ENCODE measurements at places on chromosomes 5 and 9. TPM values are rescaled to one million over a fixed set of nuclear protein-coding genes. Genes with fewer than 3 reads are reported as not detected.

Gene SLC6A19
- not detected for polyA plus RNA-seq

Gene GRM6
- not detected for polyA plus RNA-seq

Gene C5
- polyA plus RNA-seq, result 1.1 TPM

Gene ANKRD34B
- polyA plus RNA-seq, result not detected

Gene PHYHD1
- polyA plus RNA-seq, result 0.40 TPM

Gene PCDHA10
- polyA plus RNA-seq, result not detected

Gene QRFP
- polyA plus RNA-seq, result not detected

Gene LPAR1
- polyA plus RNA-seq, result not detected

Gene FOXD1
- not detected for polyA plus RNA-seq

Gene ITGA2
- 0.06 TPM for polyA plus RNA-seq

Gene CCDC69
- polyA plus RNA-seq, result 88.2 TPM

Gene LCN10
- 3.9 TPM for polyA plus RNA-seq

Gene SLC25A48
- polyA plus RNA-seq, result not detected

Gene LCN15
- polyA plus RNA-seq, result not detected

Gene ALDH1A1
- polyA plus RNA-seq, result not detected

Gene SYK
- polyA plus RNA-seq, result 0.72 TPM

Gene COL27A1
- not detected for polyA plus RNA-seq

Gene PRKAA1
- polyA plus RNA-seq, result 55.8 TPM

Gene TENT4A
- 0.79 TPM for polyA plus RNA-seq

Gene GFI1B
- not detected for polyA plus RNA-seq

Gene FRRS1L
- polyA plus RNA-seq, result not detected

Gene ACTBL2
- not detected for polyA plus RNA-seq

Gene KLF4
- polyA plus RNA-seq, result 0.11 TPM

Gene PCSK5
- polyA plus RNA-seq, result 2.5 TPM

Gene ZBED3
- 0.07 TPM for polyA plus RNA-seq

Gene GRIA1
- polyA plus RNA-seq, result not detected

Gene OLFM1
- not detected for polyA plus RNA-seq

Gene OLFML2A
- polyA plus RNA-seq, result not detected

Gene CXXC5
- 8.0 TPM for polyA plus RNA-seq

Gene STK32A
- polyA plus RNA-seq, result not detected
